Kidney (tissue), 22 donors: ENCODE measurements at places on chromosomes 2 and 18. TPM values are rescaled to one million over a fixed set of nuclear protein-coding genes. Genes with fewer than 3 reads are reported as not detected.

- no peak overlapping the region for H3K4me3 ChIP-seq
- H3K27me3 ChIP-seq = no peaks in the 10 kb centered on the region
- no peaks in the 10 kb centered on the region for H3K4me1 ChIP-seq
- H3K27ac ChIP-seq = no peak overlapping the region
- H3K36me3 ChIP-seq = no peaks in the 10 kb centered on the region
- no peak for DNase-seq
These were observed 8.2 kb downstream of the DCC start for GRCh38 chr18:52348209-52348608.

DNA sequence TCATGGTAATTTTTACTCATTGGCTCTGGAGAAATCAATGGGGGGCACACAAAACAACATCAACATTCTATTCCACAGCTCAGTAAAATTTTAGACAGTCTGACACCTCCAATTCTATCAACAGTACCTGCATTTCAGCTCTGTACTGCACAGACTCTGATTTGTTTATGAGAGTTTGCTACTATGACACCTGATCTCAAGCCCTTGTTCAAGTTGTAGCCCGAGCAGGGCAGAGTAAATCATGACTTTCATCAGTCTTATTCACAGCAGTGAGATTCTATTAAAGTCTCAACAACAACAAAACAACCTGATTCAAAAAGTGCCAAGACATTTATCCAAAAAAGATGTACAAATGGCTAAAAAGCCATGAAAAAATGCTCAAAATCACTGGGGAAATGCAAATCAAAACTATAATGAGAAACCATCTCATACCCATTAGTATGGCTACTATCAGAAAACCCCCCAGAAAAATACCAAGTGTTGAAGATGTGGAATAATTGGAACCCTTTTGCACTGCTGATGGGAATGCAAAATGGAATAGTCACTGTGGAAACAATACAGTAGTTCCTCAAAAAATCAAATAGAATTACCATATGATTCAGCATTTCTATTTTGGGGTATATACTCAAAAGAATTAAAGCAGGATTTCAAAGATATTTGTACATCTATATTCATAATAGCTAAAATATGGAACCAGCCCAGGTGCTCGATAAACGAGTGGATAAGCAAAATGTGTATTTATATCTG lies 71.7 kb upstream of the RBMS1 start:
- DNase-seq = no peak
- H3K27ac ChIP-seq = no peak overlapping the region
- no peak overlapping the region for H3K4me3 ChIP-seq
- no peaks in the 10 kb centered on the region for H3K27me3 ChIP-seq
- no peaks in the 10 kb centered on the region for H3K4me1 ChIP-seq

GRCh38 chr18:49621301-49621700 lies 59.4 kb downstream of the LIPG start:
- no peaks in the 10 kb centered on the region for H3K36me3 ChIP-seq
- H3K4me1 ChIP-seq = peaks cover 7% of the 10 kb centered on the region
- H3K4me3 ChIP-seq = no peak overlapping the region
- no peak overlapping the region for H3K27ac ChIP-seq

Gene TUBA3D
- not detected for total RNA-seq

Gene PROKR1
- not detected for total RNA-seq

GRCh38 chr18:61569176-61569892 lies 236.1 kb downstream of the CDH20 start:
- H3K27me3 ChIP-seq = no peaks in the 10 kb centered on the region
- H3K36me3 ChIP-seq = no peaks in the 10 kb centered on the region
- no peak overlapping the region for H3K4me3 ChIP-seq
- no peak overlapping the region for H3K27ac ChIP-seq
- H3K4me1 ChIP-seq = no peaks in the 10 kb centered on the region
- no peak for DNase-seq

Gene TUBB8B
- total RNA-seq = not detected

Gene CREG2
- total RNA-seq = 0.69 TPM

DNA sequence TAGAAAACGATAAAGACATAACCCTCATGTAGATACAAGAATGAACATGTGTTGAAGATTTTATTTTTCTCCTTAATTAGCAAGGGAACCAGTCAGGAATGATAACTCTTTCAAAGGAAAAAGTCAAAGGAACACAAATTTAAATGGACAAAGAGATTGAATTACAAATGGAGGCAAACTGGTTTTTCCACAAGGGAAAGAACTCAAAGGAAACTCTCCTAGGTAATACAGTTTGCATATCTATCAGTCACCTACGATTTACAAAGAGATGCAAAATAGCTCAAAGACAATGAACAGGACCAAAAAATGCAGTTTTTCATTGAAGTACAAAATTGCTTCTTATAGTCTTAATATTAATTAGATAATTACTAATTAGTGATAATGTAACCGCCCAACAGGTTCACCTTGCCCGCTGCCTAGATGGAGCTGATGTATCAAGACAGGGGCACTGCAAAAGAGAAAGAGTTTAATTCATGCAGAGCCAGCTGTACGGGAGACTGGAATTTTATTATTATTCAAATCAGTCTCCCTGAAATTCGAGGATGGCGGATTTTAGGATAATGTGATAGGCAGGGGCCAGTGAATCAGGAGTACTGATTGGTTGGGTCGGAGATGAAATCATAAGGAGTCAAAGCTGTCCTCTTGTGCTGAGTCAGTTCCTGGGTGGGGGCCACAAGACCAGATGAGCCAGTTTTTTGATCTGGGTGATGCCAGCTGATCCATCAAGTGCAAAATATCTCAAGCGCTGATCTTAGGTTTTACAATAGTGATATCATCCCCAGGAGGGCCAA lies 151.0 kb downstream of the TMEM17 start:
- H3K27ac ChIP-seq = no peak overlapping the region
- no peaks in the 10 kb centered on the region for H3K4me1 ChIP-seq
- no peaks in the 10 kb centered on the region for H3K27me3 ChIP-seq
- DNase-seq = no peak
- no peak overlapping the region for H3K4me3 ChIP-seq
- H3K36me3 ChIP-seq = no peaks in the 10 kb centered on the region

- H3K4me1 ChIP-seq = no peaks in the 10 kb centered on the region
- no peak overlapping the region for H3K27ac ChIP-seq
- no peaks in the 10 kb centered on the region for H3K36me3 ChIP-seq
- no peak overlapping the region for H3K4me3 ChIP-seq
- peak; percentile 46 for DNase-seq
These were observed 110.9 kb downstream of the GLI2 start for GRCh38 chr2:120846406-120847095.

- H3K27ac ChIP-seq = no peak overlapping the region
- H3K27me3 ChIP-seq = no peaks in the 10 kb centered on the region
- no peaks in the 10 kb centered on the region for H3K36me3 ChIP-seq
These were observed 265.3 kb downstream of the ZEB2 start for GRCh38 chr2:144254342-144255235.

GRCh38 chr18:54359233-54359632 lies 1.5 kb downstream of the C18orf54 start:
- H3K4me3 ChIP-seq = peak overlapping the region; percentile 90
- H3K27ac ChIP-seq = no peak overlapping the region
- DNase-seq = peak; percentile 13
- no peaks in the 10 kb centered on the region for H3K27me3 ChIP-seq
- H3K36me3 ChIP-seq = no peaks in the 10 kb centered on the region

Gene PRSS56
- total RNA-seq = not detected

DNA sequence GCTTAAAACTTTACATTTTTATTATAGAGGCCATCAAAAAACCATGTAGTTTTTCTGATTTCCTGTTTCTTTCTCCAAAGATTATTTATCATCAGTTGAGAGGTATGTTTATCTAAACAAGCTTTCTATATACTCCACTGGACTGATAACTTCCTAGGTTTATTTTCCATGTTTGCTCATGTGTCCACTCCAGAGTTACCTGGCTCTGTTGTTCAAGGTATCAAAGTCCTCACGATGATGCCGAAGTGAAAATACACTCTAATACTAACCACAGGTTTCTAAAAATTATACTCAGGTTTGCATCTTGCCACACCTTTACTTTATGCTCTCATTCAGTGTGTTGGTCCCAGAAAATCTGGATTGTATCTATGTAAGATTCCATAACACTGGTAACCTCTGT lies 287.9 kb upstream of the GULP1 start:
- H3K36me3 ChIP-seq = no peaks in the 10 kb centered on the region
- no peak for DNase-seq
- no peaks in the 10 kb centered on the region for H3K4me1 ChIP-seq
- H3K4me3 ChIP-seq = no peak overlapping the region
- H3K27ac ChIP-seq = no peak overlapping the region

Gene ANKRD30B
- total RNA-seq = not detected

- no peaks in the 10 kb centered on the region for H3K27me3 ChIP-seq
- H3K4me1 ChIP-seq = peaks cover 10% of the 10 kb centered on the region
- no peak overlapping the region for H3K27ac ChIP-seq
- H3K36me3 ChIP-seq = no peaks in the 10 kb centered on the region
- no peak overlapping the region for H3K4me3 ChIP-seq
- no peak for DNase-seq
These were observed 2.4 kb downstream of the DGKD start for GRCh38 chr2:233356546-233357308.

Gene CABYR
- 1.6 TPM for total RNA-seq
